Activated CD4-positive, alpha-beta T cell treated with anti-CD3 and anti-CD28 coated beads for 24 hours (primary cell): ENCODE measurements at places on chromosomes 2 and 18.

DNA sequence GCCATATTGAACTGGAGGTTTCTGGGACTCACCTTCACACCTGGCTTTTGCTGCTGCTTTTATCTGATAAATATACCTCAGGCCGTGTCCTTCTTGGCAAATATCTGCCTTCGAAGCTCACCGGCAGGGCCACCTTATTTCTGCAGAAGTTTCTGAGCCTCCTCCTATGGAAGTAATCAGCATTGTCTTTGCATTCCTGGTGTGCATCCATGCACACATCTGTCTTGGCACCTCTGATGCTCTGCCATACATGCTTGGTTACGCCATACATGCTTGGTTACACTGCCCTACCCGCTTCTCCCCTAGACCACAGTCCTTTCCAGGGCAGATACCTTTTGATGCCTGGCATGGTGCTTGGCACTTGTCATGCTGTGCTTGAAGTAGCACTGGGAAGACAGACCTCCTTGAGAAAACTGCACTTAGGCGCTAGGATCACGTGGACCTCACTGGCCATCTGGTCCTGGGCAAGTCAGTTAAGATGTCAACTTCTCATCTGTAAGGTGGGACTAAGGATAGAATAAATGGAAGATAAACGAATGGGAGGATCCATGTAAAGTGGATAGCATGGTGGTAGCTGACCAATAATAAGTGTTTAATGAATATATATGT, 66.8 kb downstream of the ZNF236 start:
- no peak for DNase-seq

DNA sequence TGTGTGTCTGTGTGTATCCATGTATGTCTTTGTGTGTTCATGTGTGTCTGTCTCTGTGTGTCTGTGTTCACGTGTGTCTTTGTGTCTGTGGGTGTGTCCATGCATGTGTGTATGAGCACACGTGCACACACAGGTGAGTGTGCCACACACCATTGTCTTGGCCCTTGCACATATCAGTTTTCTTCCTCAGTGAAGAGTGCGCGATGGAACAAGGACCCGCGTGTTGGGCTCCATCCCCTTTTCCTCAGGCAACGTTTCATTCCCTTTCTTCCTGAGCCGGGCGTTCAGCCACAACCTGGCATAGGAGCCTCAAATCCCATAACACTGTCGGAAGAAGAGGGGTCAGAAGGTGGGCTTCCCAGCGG, 74.3 kb downstream of the PTGR3 start:
- DNase-seq = no peak

DNA sequence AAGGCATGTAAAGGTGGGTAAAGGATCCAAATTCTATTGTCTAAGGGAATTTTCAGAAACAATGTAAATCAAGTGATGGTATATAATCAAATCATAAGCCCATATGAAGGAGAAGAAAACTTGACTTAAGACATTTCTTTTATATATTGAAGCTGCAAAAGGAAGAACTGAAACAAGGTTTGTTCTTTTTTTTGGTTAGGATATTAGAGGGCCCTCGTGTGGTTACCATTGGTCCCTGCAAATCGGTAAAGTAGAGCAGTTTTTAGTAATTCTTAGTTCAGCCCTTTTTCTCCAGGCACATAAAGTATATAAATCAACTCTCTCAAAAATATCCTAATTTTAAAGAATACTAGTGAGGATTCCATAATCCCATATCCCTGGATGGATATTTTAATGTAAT, 105.6 kb upstream of the STK17B start:
- DNase-seq = no peak

DNA sequence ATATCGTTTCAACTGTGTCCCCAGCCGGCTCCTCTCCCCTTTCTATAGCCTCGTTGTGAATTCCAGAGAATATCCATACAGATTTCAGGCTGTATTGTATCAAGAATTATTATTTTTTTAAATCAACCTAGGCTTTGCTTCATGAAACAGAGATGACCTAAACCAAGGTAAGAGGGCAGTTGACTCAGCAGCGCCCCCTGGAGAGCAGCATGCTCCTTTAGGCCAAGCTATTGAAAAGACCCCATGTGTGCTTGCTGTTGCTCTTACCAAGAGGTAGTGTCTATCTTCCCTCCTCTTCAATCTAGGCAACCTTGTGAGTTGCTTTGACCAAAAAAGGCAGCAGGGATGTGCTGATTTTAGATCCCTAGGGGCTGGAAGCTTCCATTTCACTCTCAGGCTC, 426.7 kb upstream of the SMIM21 start:
- DNase-seq = peak; percentile 6

GRCh38 chr2:71609441-71609840, 156.1 kb downstream of the DYSF start:
- no peak for DNase-seq

DNA sequence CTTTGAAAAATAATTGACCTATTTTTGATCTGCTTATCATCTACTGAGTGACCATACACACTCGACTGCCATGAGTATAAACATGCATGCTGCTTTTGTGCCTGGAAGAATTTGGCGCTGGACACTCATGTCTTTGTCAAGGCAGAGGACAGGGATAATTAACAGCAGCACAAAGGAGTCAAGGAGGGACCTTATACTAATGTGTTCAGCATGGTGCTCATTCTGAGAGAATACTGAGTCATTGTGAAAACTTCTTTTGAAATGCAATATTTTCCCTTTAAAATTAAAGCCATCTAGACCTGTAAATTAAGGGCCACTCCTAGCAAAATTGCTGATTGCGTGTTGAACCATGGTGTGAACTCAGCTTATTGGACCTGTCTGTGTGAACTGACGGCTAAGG, 116.3 kb downstream of the ZNF532 start:
- no peak for DNase-seq

- no peak for DNase-seq
Observed at GRCh38 chr18:8871489-8871888, 166.1 kb downstream of the MTCL1 start.

- no peak for DNase-seq
Observed at GRCh38 chr2:207041786-207042554, 102.7 kb downstream of the CPO start.

- peak; percentile 76 for DNase-seq
Observed at GRCh38 chr2:70984576-70985282, 6.3 kb downstream of the ANKRD53 start.

- DNase-seq = no peak
Observed at GRCh38 chr2:222295368-222296062, 3.3 kb downstream of the PAX3 start.

DNA sequence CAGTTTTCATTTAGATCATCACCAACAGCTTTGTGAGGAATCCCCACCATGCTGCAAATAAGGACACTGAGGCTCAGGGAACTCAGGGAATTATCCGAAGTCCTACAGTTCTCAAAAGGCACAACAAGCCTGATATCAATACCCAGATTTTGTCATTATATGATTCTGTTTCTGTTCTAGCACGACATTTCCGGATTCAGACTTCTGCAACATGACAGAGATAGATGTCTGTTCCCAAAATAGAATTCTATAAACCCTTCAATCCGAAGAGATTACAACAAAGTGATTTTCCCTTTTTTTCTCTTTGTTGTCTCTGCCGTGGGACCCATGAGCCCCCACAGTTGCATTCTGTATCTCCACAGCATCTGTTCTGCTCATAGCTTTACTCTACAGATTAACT, 72.0 kb downstream of the DOCK10 start:
- DNase-seq = no peak

GRCh38 chr2:45068571-45069140, 59.4 kb upstream of the SIX2 start:
- no peak for DNase-seq

DNA sequence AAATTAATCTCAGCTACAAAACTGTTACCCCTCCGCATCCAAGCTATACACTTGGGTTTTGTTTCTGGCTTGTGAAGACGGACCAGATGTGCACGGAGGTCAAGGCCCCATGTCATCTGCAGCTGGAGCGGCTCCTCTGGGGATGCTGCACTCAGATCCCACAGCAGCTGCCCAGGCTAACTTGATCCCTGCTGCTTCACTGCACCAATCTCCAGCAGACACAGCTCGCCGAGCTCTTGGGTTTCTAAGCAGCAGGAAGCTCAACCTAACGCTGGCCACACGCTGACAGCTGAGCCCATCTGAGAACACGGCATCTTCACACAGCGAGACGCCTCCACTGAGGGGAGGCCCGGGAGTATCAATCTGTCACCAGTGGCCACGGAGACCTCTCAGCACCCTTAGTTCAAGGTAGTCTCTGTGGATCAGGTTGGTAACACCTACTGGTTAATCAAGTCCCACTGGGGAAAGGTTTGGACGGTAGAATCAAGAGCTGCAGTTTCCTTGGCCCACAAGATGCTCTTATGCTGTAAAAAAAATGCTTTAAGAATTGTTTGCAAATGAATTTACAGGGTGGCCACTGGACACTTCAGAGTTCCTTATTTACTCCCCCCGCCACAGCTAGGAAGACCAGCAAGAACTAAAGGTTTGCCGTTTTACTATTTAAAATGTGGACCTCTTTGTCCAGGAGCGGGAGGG, 67.5 kb downstream of the EMILIN2 start:
- DNase-seq = no peak

DNA sequence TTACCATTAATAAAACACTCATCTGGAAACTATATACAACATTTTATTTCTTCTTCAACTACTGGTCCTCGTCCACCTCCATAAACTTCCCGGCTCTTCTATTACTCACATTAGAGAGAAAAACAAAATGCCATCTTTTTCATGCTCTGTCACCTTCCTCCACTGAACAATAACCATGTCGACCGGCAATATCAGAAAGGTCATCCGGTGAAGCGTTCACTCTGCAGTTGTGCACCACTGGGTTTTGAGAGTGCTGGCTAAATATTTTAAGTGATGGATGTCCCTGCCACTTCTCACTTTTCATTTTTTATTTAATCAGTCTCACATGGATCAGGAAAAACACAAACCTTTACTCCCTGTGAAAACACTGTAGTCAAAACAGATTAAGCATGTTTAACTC, 48.2 kb downstream of the SPP2 start:
- no peak for DNase-seq

DNA sequence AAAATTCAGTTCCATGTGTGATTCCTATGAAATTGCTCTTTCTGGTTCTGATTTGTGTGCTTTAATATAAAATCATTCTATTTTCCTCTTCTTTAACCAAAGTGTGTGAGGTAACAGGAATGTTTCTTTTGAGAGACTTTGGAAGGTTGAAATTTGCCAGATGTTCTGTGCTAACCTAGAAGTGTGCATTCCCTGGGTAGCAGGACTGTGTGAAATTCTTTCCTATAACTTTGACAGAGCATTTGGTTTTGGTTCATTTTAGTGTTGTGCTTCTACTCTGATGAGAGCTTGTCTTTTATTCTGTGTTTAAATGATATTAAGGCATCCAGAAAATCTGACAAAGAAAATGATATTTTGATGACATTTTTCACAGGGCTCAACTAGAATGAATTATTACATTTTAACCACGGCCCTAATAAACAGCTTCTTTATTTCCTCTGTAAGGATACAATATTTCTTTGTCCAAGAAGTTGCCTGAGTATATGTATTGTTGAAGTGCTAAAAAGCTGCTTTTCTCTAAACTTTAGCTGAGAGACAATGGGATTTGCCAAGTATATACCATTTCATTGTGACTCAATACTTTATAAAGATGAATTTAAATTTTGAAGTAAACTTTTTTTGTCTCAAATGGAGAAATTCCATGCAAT, 34.7 kb upstream of the DLX1 start:
- no peak for DNase-seq

GRCh38 chr18:361941-362310, 94.1 kb upstream of the THOC1 start:
- no peak for DNase-seq

GRCh38 chr2:96547203-96547641, 10.7 kb downstream of the ARID5A start:
- no peak for DNase-seq

DNA sequence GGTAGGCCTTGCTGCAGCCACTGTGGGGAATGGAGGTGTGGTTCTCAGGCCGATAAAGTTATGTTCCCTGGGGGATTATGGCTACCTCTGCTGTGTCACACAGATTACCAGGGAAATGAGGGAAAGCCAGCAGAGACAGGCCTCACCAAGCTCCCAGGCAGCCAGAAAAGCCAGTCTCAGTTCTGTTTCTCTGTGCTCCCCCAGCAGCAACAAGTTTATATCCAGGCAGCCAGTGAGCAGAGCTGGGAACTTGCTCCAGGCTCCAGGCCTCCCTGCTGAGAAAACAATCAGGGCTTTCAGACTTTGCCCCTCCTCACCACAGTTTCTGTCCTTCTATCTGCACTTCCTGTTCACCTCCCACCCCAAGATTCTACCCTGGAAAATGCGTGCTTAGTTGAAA, 596.6 kb upstream of the GYPC start:
- no peak for DNase-seq

- DNase-seq = no peak
Observed at GRCh38 chr2:182302174-182302573, 124.7 kb downstream of the PDE1A start.

GRCh38 chr2:62293490-62294271, 97.8 kb downstream of the B3GNT2 start:
- DNase-seq = no peak

DNA sequence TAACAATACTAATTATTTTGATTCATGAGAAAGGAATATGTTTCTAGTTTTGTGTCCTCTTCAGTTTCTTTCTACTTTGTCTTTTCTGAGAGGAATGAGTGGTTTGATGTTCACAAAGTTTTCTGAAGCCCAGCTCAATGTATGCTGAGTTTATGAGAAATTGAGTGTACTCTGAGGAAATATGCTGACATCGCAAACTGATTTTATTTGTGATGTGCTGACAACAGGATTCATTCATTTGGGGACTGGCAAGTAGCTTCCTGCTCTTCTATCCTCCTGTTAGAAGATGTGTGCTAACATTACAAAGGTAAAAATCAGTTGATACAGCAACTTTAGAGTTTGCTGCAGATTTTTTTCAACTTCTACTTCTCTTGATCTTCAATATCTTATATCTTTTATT, 403.2 kb upstream of the CDH19 start:
- no peak for DNase-seq
